GM06990 (cell line): ENCODE measurements at places on chromosomes 11 and 22.

DNA sequence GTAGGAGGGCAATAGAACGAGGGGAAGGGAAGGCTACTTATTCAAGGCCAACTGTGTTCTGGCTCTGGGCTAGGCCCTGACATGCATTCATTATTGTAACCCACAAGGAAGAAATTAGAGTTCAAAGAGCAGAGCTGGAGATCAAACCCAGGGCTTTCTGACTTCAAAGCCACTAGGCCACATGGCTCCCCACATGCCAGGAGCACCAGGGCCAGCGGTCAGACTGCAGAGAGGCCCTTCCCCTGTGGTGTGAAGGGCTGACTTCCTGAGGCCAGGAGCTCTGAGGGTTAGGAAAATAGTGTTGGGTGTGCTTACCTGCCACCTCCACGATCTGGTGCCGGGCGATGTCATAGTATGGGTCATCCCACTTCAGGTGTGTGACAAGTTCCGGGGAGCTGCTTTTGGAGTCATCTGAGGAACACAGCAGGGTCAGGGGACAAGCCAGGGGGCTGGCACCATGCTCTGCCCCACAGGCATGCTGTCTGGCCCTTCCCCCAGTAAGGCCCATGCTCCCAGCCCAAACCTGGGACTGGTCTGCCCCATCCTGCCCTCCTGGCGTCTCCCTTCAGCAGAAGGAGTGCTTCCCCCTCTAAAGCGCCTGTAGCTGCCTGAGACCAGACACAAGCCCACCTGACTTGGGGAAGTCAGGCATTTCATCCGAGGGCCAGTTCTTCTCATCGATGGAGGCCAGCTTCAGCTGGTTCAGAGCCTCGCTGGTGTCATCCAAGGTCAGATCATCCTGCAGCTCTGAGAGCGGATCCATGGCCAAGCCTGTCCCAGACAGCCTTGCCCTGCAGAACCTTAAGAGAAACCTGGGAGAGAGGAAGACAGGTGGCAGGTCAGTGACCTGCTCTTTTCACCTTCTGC, 4.8 kb downstream of the ARHGAP1 start:
- DNase-seq = no peak

DNA sequence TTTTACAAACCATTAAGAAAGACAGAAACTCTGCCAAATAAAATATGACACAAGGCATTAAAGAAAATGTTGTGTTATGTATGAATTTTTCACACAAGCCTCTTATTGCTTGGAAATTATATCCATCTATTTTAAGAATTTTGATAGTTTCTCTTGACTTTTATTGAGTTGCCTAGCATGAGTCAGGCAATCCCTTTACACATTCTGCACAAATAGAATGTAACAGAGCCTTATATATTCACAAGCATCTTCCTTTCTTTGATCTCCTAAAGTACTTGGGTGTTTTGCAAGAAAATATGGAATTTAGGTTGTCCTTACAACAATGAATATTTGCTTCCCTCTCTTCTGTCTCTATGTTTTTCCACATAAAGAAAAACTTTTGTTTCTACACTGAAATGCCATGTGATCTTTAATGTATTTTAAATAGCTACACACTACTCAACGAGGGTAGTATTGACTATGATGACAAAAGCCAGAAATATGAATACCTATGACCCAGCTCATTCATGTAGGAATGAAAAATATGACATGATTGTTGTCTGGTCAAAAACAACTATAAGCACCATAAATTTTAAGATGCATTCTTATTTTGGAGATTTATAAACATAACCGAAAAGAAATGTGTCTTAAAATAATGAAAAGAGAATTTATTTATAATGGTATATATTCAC, 398.8 kb downstream of the GUCY1A2 start:
- no peak for DNase-seq

DNA sequence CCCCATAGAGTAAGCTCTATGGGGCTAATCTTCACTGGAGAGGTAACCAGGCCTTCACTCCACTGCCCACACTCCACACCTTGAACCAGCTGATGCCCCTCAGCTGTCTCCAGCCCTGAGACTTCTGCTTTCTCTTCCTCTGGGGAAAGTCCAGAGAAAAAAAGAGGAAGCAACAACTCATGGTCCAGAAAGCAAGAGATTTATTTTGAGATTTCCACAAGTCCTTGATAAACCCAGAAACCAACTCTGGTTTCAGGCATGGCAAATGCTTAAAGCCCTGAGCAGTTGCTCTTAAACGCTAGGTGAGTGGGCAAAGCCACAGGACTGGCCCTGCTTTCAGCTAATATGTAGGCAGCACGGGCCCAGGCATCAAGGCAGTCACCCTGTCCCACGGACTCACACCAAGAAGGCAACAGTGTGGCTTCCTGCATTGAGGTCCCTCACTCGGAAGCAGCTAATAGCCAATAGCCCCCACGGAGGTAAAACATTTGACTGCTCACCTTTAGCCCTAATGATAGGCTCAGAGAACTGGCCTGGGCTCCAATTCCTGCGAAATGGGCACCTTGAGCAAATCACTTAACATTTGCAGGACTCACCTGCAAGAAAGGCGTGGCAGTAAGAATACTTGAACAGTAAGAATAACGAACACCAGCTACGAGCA, 4.3 kb downstream of the CYB561A3 start:
- DNase-seq = peak; percentile 74

DNA sequence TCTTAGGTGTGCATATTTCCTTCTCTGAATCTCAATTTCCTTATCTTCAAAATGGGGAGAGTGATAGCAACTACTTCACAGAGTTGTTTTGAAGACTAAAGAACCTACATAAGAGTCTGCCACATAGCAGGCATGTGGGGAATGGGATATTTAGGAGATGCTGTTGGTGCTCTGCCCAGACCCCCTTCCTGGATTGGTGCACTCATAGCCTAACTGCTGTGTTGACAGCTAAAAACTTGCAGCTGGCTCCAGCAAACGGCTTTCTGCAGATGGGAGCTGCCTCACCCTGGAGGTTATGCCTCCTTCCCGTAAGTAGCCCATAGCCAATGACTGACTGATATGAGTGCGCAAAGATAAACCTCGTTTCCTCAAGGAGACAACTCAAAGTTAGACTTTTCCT, 106.1 kb downstream of the CD44 start:
- DNase-seq = no peak

DNA sequence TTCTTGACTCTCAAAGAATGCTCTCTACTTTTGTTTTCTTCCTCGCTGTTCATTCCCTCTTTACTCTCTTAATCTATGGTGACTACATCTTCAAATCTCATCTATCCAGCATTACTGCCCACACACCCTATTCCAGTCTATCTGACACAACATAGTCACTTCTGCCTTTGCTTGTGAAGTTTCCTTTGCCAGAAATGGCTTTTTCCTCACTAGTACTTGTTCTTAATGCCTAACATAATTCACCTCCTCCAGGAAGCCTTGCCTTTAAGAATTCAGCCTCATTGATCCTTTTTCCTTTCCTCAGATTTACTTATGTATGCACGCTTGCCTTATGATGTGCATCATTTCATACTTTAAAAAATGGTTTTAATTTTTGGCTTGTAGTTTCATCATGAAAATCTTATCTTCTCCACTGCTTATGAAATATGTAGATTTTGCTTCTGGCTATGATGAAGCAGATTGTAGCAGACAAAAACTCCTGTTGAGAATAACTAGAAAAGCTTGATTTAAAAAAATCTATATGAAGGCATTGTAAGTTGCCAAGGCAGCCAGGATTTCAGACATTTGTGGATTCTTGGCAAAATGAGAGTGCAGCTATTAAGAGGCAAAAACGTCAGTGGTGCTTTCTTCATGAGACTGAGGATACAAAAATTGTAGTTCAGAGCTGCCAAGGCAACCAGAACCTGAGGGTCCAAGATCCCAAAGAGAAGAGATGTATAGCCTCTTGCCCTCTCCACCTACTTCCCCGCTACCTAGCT, 31.8 kb downstream of the RNF169 start:
- no peak for DNase-seq

DNA sequence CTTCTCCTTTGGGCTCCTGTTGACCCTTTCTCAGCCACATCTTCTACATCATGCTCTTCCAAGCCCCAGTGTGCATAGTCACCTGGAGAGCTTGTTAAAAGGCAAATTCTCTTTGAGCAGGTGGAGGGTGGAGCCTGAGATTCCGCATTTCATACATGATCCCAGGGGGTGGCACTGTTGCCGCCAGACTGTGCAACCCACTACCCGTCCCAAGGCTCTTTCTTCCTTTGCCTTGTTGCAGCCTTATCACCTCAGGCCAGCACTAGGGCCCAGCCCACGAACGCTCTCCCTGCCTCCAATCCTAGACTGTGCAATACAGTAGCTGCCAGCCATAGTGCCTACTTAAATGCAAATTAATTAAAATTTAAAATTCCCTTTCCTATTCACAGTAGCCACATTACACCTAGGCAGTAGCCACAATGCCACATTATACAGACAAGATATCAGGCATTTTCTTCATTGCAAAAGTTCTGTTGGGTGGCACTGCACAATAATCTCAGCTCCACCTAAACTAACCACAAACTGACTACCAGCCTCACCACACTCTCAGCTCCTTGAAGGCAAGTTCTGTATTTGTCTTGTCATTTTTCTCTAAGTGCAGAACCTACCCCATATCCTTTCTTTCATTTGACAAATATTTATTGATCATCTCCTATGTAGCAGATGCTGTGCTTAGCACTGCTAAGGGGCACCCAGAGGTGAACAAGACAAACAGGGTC, 4.6 kb upstream of the KCNJ5 start:
- no peak for DNase-seq

DNA sequence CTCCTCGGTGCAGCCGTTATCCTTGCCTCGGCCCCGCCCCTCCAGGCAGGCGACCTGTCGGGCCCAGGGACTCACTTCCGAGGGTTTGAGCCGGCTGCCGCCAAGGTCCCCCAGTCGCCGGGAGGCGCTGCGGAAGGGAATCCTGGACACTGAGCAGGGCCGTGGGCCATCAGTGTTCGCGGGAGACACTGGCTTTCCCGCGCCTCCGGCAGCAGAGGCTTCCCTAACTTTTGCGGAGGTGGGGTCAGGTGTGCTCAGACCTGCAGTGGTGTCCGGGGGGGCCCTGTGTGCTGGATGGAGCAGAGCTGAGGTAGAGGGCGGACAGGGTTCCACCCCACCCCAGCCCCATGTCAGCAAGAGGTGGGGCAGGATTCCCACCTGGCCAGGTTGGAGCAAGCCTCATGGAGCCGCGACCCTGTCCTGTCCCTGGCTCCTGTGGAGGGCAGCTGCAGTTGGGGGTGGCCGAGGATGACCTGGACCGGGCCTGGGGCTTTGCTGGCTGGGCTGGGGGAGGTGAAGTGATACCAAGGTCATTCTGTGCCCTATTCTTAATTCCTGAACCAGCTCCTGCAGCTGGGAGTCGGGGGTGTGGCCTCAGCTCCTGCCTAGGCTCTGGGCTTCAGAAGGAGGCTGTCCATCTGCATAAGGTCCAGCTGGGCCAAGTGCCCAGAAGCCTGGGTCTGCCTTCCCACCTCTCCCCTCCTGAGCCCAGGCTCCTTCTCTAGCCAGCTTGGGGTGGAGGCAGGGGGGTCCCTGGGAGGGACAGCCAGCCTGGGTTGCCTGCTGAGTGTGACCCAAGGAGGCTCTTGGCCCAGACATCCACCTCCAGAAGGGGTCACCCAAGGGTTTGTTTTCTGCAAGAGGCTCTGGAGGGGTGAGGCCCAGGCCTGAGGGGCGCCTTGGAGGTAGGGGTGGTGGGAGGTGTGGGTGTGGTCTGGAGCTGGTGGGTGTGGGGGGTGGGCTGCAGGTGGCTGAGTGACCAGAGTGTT, 8.4 kb downstream of the TSPAN4 start:
- DNase-seq = no peak

DNA sequence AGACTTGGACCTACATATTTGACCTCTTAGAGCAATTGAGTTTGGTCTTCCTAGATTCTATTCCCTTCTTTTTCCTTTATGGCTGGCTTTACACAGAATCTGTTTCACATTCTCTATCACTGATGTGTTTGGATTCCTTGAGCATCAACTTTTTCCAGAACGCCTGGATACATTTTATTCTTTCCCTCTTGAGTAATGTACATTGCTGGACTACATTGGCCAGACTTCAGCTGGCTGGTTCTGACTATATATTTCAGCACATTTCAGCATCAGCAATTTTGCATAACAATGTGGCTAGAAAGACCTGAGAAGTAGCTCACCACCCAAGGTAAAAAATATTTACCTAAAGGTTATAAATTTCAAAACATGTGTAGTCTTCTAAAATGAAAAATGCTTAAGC, 2198.2 kb upstream of the RAG2 start:
- no peak for DNase-seq

- no peak for DNase-seq
These were observed 58.8 kb downstream of the ARHGAP8 start for GRCh38 chr22:44811141-44811540.

- no peak for DNase-seq
These were observed 589.8 kb downstream of the INSC start for GRCh38 chr11:15704556-15704955.

- no peak for DNase-seq
These were observed 1.8 kb downstream of the UBQLN3 start for GRCh38 chr11:5507933-5508305.

DNA sequence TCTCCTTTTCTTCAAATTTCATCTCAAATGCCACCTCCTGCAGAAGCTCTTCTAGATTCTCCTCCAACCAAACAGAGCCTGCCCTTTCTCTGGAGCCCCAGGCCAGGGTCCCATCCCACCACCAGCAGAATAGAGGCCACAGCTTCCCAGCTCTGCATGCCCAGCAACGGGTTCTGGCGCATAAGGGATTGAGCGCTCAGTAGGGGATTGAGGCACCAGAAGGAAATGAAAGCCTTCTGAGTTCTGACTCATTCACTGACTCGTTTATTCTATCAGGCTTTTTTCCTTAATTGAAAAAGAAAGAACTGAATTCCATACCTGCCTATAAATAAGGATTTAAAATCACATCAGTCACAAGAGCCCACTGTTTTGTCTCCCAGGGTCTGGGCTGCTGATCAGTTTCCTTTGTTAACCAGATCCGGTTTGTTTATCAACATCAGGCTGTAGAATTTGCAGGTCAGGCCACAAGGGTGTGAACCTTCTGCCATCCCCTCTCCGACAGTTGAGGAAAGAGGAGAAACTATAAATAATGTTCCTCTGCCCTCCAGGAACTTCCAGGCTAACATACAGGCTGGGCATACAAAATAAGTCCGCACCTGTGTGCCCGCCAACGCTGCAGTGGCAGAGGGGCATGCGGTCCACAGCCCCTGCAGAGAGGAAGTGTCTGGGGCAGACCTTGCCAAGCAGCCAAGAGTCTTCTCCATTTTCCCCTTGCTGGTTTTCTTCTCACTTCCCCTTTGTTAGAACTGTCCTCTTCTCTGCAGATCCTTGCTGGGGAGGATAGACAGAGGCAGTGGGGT, 63.5 kb upstream of the PRDM11 start:
- no peak for DNase-seq

- no peak for DNase-seq
These were observed 1.4 kb downstream of the CTTN start for GRCh38 chr11:70399681-70400112.

- DNase-seq = no peak
These were observed 2.3 kb downstream of the QSER1 start for GRCh38 chr11:32894921-32895320.

- no peak for DNase-seq
These were observed 28.0 kb downstream of the ZC3H12C start for GRCh38 chr11:110121204-110121603.
